ENCODE measurements at places on chromosomes 11 and 22. TPM values are rescaled to one million over a fixed set of nuclear protein-coding genes. Genes with fewer than 3 reads are reported as not detected.
A peak's percentile ranks its signal among the peaks of the same experiment; 100 is the strongest.

UPK3A gene
- not detected for total RNA-seq

GSTT2B gene
- 10.1 TPM for total RNA-seq

SLC6A5 gene
- not detected for total RNA-seq

GPHA2 gene
- not detected for total RNA-seq

SLC25A45 gene
- total RNA-seq = 1.1 TPM

DDI1 gene
- total RNA-seq = not detected

OR5M3 gene
- total RNA-seq = not detected

DEFB131B gene
- total RNA-seq = not detected

OR6T1 gene
- total RNA-seq = not detected

DDIAS gene
- total RNA-seq = 18.8 TPM

MYRF gene
- 4.3 TPM for total RNA-seq

DNA sequence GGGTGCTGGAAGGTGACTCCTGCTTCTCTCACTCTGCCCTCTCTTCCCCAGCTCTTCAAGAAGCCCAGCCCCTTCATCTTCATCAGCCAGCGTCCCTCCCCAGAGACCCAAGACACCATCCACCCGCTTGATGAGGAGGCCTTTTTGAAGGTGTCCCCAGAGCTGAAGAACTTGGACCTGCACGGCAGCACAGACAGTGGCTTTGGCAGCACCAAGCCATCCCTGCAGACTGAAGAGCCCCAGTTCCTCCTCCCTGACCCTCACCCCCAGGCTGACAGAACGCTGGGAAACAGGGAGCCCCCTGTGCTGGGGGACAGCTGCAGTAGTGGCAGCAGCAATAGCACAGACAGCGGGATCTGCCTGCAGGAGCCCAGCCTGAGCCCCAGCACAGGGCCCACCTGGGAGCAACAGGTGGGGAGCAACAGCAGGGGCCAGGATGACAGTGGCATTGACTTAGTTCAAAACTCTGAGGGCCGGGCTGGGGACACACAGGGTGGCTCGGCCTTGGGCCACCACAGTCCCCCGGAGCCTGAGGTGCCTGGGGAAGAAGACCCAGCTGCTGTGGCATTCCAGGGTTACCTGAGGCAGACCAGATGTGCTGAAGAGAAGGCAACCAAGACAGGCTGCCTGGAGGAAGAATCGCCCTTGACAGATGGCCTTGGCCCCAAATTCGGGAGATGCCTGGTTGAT is 12.6 kb downstream of the IL10RA start:
- DNase-seq = no peak

DNA sequence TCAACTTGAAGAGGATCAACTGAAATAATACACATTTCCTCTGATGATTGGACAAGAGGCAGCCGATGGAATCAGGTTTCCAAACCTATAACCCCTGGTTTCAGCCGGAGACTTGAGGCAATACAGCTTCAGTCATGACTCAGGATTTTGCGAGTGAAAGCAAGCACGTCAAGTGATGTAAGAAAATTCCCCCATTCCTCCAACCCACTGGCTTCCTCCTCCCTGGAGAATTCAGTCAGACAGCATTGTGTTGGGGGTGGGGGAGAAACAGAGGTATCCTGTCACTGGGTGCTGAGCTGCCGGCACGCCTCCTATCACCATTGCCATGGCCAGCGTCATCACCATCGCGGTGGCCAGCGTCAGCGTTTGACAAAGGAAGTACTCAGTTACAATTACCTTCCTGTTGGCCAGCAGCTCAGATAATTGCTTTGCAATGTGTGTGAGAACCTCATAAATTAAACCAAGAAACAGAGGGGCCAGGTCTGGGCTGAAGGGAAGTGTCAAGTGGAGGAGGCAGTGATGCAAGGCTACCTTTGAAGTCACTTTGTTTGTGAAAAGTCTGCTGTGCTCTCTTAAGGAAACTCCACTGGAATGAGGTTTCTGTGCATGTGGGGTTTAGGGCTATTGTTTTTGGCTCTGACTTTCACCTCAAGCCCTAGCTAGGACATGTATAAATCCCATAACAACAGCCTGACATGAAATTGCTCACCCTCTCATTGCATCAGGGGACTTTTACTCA is 50.2 kb downstream of the LIF start:
- DNase-seq = peak; percentile 100

DNA sequence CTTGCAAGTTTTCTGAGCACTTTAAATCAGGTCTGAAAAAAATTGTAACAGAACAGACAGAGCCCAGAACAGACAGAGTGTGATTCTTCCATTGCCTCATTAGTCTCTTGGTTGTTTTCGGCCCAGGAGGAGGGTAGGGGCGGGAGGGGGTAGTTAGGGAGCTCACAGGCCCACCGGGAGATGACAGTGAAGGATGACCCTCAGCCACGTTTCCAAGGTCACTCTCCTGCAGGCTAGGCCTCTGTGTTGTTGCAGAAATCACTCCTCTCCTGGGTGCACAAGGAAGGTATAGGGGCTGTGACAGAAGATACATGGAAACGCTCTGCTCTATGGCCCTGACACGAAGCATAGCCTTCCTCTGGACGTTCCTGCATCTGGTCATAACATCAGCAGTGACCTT is 69.3 kb downstream of the ABTB2 start:
- no peak for DNase-seq

- DNase-seq = no peak
Measured at GRCh38 chr22:37764622-37765021, 43.1 kb upstream of the GCAT start.

- DNase-seq = no peak
Measured at GRCh38 chr11:40010011-40010410, 1449.4 kb downstream of the LRRC4C start.

GRCh38 chr11:72721689-72722049 is 30.5 kb downstream of the ARAP1 start:
- no peak for DNase-seq

- no peak for DNase-seq
Measured at GRCh38 chr22:43412808-43413795, 1.3 kb downstream of the MPPED1 start.

DNA sequence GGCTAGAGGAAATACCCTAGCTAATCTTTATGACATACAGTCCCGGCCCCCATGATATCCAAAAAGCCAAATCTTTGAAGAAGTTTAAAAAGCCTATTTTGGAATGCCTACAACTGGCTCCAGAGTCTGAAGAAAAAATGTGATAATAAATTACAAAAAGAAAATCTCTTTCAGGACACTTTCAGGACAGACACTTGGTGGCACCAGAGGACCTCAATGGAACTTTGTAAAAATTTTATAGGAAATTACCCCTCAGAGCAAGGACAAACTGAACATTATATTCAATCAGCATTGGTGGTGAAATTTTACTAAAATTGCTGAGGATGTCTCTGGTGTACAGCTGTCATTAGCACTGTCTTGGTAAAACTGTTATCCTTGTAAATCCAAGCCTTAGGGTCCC is 81.0 kb downstream of the CCDC73 start:
- DNase-seq = peak; percentile 25

- peak; percentile 16 for DNase-seq
Measured at GRCh38 chr11:23202611-23203010, 342.3 kb upstream of the CCDC179 start.

DNA sequence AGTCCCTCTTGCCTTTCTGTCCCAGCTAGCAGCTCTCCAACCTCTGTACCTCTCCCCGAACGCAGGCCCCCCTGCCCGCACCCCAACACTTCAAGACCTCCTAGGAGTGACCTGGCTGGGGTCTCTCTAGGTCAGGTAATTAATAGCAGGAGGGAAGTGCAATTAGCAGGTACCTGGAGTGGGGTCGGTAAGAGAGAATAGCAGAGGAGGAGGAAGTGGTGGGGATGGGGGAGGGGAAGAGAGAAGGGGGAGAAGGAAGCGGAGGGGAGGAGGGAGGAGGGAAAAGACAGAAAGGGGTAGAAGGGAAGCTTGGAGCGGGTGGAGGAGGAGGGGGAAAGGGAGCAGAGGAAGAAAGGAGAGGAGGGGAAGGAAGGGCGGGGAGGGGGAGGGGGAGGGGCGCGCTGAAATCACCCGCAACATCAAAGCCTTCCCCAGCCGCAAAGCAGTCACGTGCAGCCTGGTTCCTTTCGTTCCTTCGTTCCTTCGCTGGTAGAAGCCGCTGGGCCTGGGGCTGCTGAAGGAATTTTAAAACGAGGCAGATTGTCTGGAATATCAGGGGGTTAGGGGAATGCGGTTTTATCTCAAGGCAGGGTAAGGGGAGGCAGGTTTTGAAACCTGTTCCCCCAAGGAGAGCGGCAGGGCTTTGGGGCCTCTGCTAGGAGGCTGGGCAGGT is 29.3 kb upstream of the TCF20 start:
- no peak for DNase-seq

DNA sequence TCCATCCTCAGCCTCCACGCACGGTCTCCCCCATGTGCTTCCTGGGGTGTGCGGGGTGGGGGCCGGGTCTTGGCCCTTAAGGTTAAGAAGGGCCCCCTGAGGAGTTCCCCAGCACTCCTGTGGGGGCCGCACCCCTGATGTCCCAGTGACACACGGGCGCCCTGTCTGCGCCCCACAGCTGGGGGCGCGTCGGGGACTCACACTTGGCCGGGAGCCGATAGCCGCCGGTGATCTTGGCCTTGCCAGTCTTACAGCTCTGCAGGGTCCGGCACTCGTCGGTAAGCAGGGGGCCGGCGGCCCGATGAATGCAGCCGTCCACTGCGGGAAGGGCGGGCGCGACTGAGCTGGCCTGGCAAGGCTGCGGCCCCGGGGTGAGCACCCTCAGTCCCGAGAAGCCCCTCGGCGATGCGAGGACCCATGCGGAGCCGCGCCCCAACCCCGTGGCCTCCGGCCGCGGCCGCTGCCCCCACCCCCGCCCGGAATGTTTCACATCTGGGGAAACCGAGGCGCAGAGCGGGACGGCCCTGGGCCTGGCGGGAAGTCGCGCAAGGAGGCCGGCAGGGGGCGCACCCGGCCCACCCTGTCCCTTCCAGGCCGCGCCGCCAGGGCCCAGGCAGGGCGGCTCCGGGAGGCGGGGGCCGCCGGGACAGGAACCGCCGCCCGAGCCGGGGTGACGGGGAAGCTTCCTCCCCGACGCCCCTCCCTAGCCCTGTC is 13.9 kb downstream of the OTUB1 start:
- DNase-seq = no peak

DNA sequence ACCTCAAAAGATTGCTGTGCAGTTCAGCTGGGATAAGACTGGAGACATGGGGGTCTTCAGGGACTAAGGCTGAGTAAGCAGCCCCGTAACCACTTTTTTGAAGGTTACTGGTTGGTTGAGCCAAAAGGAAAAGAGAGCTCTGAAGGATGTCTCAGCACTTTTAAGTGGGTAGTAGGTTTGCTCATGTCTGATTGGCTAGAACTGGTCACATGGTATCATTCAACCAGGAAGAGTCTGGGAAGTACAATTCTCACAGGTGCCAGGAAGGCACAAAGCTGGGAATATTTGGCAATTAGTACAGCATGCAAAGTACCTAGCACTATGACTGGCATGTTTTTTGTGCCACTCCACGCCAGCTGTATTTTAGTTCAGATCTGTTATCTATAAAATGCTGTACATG is 58.1 kb downstream of the SNX19 start:
- peak; percentile 20 for DNase-seq

- DNase-seq = no peak
Measured at GRCh38 chr11:86570020-86570419, 102.4 kb downstream of the ME3 start.

DNA sequence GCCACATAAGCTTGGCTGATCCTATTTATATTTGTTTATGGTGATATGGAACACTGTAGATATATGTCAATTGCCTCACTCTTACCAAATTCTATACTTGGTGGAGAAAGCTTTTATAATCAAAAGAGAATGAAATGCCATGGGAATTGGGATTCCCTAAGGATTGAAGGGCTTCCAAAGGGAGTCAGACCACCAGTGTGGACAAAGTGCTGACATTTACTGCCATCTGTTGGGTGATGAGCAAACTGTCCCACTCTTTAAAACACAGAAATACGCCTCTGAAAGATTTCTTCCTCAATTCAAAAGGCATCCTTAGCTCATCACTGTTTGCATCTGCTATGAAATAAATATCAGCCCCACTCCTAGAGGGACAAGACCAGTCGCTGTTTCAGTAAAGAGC is 7.1 kb downstream of the SLC1A2 start:
- no peak for DNase-seq

- peak; percentile 92 for DNase-seq
Measured at GRCh38 chr22:30649430-30650007, 13.9 kb downstream of the SLC35E4 start.

- DNase-seq = no peak
Measured at GRCh38 chr11:6129011-6129410, 21.5 kb downstream of the OR56B4 start.

DNA sequence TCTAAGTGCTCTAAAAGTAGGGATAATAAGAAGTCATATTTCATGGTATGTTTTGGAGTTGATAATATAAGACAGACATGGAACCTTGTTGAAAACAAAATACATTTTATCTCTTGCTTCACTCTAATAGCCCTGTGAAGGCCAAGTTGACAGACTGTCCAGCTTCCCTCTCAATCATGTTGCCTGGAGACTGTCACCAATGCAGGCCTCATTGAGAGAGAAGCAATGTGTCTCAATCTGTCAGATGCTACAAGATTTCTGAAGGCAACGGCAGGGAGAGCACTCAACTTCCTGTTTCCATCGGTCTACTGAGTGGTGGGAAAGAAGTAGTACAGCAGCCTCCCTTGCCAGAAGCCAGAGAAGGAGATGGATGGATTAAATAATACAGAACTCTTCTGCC is 23.6 kb upstream of the FJX1 start:
- no peak for DNase-seq

GRCh38 chr22:28829358-28830181 is 29.2 kb upstream of the XBP1 start:
- peak; percentile 47 for DNase-seq

DNA sequence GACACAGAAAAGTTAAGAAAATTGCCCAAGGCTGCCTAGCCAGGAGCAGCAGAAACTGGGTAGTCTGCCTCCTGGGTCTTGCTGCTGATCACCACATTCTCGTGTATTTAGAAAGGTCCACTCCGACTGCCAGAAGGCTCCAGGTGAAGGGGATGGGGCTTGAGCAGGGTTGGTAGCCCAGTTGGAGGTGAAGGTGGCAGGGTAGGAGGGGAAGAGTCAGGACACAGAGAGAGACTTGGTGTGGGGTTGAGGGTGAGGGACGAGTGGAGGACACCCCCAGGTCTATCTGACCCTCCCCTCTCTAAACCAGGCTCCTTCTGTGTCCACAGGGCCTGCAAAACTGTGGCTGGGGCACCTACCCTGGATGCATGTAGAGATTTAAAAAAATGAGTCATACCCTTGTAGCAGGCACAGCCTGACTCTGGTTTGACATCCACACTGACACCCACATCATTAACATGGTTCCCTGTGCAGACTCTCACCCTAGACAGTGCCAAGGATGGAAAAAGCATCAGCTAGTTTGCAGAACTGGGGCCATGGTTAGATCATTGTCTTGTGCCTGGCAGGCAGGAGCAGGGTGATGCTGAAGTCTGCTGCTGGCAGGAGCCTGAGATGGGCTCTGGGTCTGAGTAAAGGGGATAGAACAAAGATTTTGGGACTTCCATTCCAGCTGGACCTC is 273.2 kb downstream of the TENM4 start:
- DNase-seq = peak; percentile 12

GRCh38 chr11:27064086-27064485 is 23.5 kb downstream of the BBOX1 start:
- DNase-seq = no peak

- no peak for DNase-seq
Measured at GRCh38 chr11:11940551-11940950, 67.9 kb downstream of the DKK3 start.
